NCI-H524 treated with DMSO at 0.1 percent for 48 hours (cell line): ENCODE measurements at places on chromosomes 5 and 9.

GRCh38 chr9:69963803-69964202 is 79.8 kb upstream of the MAMDC2 start:
- no peak for DNase-seq

DNA sequence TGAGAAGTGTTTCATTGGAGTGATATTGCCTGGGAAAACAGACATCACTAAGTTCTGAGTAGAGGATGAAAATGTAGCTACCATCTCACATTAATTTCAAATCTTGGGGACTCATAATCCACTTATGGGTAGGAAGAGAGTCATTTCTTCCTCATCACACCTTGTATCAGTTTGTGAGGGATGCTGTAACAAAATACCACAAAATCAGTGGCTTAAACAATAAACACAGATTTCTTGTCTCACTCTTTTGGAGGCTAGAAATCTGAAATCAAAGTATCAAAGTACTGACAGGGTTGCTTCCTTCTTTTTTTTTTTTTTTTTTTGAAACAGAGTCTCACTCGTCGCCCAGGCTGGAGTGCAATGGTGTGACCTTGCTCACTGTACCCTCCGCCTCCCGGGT is 3.4 kb downstream of the CARD6 start:
- no peak for DNase-seq

DNA sequence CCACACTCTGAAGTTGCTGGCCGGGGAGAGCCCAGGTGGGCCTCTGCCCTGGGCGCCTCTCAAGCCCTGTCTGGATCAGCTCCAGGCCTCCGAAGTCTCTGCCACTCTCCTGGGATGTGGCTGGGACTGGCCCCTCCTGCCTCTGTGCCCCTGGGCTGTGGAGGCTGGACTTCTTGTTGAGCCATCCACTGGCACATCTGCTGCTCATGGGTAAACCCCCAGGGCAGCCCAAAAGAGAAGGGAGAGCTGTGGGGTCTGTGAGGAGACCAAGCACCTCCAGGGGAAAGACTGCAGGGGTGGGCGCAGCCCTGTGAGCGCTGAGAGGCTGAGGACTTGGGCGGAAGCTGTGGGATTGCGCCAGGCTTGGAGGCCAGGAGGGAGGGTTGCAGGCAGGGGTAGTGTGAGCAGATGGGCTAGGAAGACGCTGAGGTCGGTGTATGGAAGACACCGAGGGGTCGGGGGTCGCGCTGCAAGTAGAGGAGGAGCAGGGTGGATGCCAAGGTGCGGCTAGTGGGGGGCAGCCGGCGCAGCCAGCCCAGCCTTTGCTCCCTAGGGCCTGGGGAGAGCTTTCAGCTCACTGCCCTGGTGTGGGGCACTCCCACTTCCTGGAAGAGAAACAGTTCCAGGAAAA is 118.1 kb downstream of the WNK2 start:
- no peak for DNase-seq

DNA sequence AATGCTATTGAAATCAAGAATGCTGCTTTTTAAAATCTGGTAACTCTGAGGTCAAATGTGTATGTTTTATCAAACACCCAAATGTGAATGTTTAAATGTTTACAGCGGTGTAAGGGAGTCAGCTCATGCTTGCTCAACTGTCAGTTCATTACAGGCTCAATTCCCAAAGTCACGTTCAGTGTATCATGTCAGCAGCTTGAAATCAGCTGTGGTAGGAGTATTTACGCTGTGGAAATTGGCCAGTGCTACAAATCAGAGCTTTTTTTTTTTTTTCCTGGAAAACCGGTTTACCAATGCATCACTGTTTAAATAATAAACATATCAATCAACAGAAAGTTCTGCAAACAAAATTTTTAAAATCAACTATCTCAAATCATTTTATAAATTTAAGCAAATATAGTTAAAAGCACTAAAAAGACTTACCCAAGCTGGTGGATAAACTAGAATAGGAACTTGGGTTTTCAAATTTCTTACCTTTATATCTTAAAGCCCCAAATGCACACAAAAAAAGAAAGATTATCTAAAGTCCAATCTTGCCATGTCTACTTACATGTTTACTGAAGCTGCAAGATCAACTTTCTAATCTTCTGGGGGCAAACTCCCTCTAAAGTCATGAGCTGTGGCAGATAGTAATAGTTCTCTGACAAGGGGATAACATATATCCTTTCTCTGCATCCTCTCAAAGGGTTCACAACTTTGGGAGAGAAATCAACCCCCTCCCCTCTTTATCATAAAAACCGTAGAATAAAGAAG is 57.6 kb upstream of the GRAMD2B start:
- no peak for DNase-seq

DNA sequence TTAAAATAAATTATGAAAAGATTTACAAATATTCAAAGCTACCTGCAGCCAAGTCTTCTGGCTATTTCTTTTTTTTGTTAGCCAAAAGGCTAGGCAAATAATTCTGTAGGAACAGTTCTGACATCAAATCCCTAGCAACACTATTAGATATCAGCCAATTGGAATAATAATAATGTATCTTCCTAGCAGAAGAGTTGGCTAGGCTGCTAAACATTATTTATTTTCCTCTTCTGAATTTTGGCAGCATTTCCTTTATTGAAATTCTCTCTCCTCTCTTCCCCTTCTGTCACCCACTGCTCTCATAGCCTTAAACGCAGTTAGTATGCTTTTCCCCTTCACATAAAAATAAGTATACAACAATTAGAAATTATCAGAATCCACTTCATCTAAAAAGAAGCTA is 42.6 kb downstream of the ZDHHC21 start:
- DNase-seq: no peak

DNA sequence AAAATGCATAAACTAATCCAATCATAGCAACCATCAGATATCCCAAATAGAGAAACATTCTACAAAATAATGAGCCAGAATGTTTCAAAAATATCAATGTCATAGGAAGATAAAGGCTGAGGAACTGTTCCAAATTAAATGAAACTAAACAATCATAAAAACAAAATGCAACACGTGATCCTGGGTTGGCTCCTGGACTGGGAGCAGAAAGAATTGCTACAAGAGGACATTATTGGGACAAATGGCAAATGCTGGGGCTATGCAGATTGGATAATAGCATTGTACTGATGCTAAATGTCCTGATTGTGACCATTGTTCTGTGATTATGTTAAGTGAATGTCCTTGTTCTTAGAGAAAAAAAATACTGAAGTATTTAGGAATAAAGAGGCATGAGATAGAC is 54.2 kb upstream of the AKNA start:
- no peak for DNase-seq

- no peak for DNase-seq
Measured at GRCh38 chr5:115349001-115349817, 52.8 kb upstream of the CCDC112 start.

DNA sequence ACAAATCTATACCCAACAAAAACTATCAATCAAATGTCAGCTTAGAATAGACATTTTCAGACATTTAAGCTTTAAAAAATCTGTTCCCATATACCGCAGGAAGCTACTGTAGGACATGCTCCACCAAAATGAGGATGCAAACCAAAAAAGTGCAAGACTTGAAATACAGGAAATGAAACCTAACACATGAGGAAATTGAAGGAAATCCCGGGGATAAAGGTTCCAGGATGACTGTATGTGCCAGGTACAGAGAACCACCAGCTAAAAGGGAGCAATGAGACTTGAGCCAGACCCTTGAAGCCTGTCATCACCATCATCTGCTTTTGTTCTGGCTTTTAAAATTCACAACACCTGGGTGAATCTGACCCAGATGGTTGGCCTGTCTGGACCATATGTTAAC is 21.4 kb downstream of the DIAPH1 start:
- no peak for DNase-seq

DNA sequence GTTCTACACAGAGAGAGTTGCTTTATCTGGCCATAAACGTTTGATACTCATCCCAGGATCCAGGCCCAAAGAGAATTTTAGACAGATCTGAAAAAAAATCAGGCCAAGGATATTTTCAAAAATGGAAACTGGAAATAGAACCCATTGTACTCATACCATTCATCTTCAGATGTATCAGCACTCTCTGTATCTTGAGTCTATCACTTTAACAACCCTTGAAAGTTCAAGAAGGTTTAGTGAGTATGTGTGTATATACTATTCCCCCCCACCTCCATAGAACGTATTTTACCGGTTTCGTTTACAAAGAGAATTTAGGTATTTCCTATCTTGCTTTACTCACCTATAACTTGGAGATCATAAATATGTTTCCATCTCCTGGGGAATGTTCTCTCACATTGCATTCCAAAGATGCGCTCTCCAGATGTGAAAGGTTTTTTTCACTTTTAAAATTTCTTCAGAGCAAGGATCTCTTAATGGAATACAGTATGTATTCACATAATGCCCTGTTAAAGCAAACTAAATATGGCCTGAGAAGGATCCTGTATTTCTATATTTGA is 105.5 kb upstream of the TUT7 start:
- no peak for DNase-seq

DNA sequence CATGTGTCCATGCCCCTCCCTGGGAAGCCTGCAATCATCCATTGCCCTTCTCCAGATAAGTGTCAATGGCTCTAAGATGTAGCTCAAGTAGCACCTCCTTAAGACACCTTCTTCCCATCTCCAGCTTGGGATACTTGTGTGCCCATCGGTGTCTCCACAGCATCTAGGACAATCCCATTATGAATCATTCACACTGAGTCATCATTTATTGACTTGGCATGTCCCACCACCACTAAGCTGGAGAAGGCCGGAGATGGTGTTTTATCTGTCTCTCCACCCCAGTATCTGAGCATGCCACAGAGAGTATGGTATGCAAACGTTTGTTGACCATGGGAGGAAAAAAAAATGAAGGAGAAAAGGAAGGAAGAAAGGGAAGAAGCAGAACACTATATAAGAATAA is 342.2 kb downstream of the TRIM32 start:
- DNase-seq: no peak

- no peak for DNase-seq
Measured at GRCh38 chr5:43121913-43122484, 1.3 kb downstream of the ZNF131 start.

- DNase-seq: no peak
Measured at GRCh38 chr9:76564297-76564696, 105.3 kb downstream of the GCNT1 start.

- DNase-seq: no peak
Measured at GRCh38 chr5:96703384-96703920, 41.3 kb downstream of the CAST start.

- DNase-seq: no peak
Measured at GRCh38 chr9:120889606-120890271, 12.8 kb upstream of the PHF19 start.

- DNase-seq: no peak
Measured at GRCh38 chr9:93567271-93567959, 9.0 kb upstream of the PHF2 start.
